Urinary bladder (tissue), 4 donors: ENCODE measurements at places on chromosomes 6 and 20. TPM values are rescaled to one million over a fixed set of nuclear protein-coding genes. Genes with fewer than 3 reads are reported as not detected.

The MAN1A1 gene
- 98.6 TPM for polyA plus RNA-seq

The C6orf141 gene
- polyA plus RNA-seq = 2.3 TPM

The MOG gene
- polyA plus RNA-seq = not detected

The LHFPL5 gene
- not detected for polyA plus RNA-seq

The ATF6B gene
- 68.3 TPM for polyA plus RNA-seq

The BTN1A1 gene
- polyA plus RNA-seq = not detected

GRCh38 chr6:53730767-53731166 is 64.0 kb upstream of the LRRC1 start:
- no peak for DNase-seq

- DNase-seq = no peak
Observed at GRCh38 chr6:84910906-84911607, 146.7 kb upstream of the TBX18 start.

GRCh38 chr6:54913211-54913610 is 66.6 kb downstream of the FAM83B start:
- no peak for DNase-seq

DNA sequence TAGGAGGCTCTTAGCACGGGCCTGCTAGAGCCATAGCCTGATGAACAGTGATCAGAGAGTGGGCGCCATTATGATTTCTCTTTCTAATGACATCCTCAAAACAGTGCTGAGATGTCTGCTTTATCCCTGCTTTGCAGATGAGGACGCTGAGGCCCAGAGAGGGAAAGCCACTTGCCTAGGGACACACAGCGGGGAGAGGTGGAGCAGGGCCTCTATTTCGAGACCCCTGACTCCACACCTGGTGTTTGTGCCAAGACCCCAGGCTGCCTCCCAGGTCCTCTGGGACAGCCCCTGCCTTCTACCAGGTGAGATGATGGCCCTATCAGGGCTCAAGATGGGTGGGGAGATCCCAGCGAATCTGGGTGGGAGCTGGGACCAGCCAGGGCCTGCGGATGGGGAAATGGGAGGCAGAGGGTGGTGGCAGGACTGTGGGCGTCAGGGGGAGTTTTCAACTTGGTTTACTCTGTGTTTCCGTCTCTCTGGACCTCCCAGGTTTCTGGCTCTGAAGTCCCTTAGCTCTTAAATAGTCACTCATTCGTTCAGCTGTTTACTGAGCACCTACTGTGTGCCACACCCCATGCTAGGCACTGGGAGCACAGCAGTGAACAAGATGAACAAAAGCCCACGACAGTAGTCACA is 36.7 kb downstream of the SRC start:
- no peak for DNase-seq

- DNase-seq = no peak
Observed at GRCh38 chr6:11830520-11830919, 51.9 kb upstream of the ADTRP start.

DNA sequence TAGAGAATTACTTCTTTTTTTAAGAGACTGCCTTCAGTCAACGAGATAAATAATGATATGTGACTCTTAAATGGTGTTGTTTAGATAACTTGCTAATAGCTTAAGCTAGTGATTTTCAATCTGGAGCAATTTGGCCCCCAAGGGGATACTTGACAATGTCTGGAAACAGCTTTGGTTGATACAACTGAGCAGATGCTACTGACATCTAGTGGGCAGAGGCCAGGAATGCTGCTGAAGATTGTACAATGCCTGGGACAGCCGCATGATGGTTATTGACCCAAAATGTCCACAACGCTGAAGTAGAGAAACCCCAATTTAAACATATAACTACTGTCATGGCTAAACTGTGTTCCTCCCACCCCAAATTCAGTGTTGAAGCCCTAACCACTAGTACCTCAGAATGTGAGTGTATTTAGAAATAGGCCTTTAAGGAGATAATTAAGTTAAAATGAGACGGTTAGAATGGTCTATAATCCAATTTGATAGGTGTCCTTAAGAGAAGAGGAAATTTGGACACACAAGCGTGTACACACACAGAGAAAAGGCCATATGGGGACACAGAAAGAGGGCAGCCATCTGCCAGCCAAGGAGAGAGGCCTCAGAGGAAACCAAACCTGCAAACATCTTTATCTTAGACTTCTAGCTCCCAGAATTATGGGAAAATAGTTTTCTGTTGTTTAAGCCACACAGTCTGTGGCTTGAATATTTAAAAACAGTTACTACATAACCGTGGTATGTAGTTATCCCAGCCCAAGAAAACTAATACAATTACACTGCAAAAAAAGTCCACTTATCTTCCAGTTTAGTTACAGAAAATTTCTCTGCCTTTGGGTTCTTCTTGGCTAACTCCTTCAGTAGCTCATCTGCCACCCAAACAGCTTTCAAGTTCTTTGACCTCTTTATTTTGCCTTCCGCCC is 22.2 kb downstream of the RWDD2A start:
- peak; percentile 36 for DNase-seq

- no peak for DNase-seq
Observed at GRCh38 chr6:71510057-71510713, 221.6 kb downstream of the OGFRL1 start.

DNA sequence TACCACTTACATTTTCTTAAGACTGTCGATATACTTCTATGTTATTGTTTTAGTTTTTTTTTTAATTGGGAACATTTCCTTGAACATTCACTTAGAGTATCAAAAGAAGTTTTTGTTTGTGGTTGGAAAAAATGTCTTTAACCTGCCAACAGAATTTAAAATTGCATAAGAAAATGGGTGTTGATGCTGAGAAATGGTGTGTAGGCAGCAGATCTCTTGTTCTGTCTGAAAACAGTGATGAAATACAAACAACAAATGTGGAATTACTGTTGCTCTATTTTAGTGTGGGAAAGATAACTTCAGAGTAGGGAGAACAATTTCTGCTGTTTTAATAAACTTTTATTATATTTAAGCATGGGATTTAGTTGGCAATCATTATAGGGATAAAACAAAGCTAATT is 293.5 kb downstream of the CDKAL1 start:
- no peak for DNase-seq
